Pancreas (tissue), 10 donors: ENCODE measurements at places on chromosomes 4 and X. TPM values are rescaled to one million over a fixed set of nuclear protein-coding genes. Genes with fewer than 3 reads are reported as not detected.

Gene DUSP21
- not detected for polyA plus RNA-seq

Gene PGAM4
- polyA plus RNA-seq, result not detected

DNA sequence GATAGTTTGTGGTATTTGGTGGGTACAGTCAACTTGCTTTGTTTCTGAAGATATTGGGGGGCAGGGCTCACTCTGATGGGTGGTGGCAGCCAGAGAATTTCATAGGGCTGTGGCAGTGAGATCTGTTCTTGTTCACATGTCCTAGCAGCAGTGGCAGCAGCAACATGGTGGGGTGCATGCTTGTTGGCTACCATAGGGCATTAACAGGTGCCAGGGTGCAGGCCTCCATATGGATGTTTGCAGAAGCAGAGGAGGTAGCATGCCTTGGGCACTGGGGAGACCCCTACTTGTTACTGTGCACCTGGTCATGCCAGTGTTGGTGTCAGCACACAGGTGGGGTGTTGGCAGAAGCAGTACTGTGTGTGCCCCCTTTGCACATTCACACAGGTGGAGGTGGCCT lies 96.3 kb upstream of the ZC4H2 start:
- no peak overlapping the region for H3K27ac ChIP-seq
- no peak overlapping the region for H3K4me3 ChIP-seq
- H3K36me3 ChIP-seq, result no peaks in the 10 kb centered on the region
- DNase-seq, result no peak
- H3K4me1 ChIP-seq, result no peaks in the 10 kb centered on the region

DNA sequence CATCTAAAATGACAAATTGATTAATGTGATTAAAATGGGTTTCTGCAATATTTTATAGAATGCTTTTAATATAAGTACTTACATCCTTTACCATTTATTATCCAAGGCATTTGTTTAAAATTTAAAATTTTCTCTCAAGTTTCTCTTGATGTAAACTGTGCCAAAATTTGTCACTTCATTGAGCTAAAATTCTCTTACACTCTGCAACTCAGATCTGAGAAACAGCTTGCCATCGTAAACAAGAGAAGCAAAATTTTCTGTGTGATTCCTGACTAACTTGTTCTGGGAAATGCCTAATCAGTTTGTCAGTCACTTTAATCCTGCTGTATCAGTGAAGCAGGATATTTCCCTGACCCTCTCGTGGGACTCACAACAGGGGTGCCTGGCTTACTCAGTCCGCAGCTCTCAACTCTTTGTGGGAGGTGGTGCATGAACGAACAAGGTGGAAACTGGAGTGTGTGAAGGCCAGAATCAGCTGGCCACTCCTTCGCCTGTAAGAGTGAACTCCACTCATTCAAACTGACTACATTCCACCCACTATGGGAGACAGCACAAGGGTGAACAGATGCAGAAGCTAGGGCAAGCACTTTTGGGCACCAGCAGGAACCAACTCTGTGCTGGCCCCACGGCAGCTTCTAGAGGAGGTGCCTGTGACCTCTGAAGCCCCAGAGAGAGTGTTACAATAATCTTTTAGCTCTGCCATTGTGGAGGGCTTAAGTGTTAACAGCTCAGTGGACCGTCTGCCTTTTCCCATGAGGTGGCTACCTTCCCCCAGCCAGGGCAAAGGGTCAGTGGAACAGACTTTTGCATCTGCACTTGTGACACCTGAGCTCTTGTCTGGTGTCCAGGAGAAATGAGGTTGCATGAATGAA lies 349.4 kb downstream of the FAT4 start:
- H3K36me3 ChIP-seq, result no peaks in the 10 kb centered on the region
- no peak overlapping the region for H3K27ac ChIP-seq
- no peak for DNase-seq
- H3K4me1 ChIP-seq, result no peaks in the 10 kb centered on the region

- no peak overlapping the region for H3K4me3 ChIP-seq
- no peaks in the 10 kb centered on the region for H3K36me3 ChIP-seq
- H3K27me3 ChIP-seq, result no peaks in the 10 kb centered on the region
- no peak for DNase-seq
- H3K27ac ChIP-seq, result no peak overlapping the region
- H3K4me1 ChIP-seq, result no peaks in the 10 kb centered on the region
These were observed 71.1 kb downstream of the ZNF732 start for GRCh38 chr4:234178-234577.

DNA sequence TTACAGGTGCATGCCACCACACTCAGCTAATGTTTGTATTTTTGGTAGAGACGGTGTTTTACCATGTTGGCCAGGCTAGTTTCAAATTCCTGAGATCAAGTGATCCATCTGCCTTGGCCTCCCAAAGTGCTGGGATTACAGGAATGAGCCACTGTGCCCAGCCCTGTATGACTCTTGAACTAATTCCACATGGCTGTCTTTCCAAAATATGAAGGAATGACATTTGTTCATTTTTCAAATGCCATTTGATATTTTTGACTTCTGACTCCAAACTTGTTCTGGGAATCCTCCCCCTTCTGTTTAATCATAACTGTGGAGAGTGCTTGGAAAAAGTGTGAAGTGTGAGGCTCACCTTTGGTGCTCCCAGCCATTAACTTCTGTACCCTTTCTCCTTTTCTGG lies 119.2 kb downstream of the NHS start:
- no peak overlapping the region for H3K4me3 ChIP-seq
- no peak overlapping the region for H3K27ac ChIP-seq
- no peaks in the 10 kb centered on the region for H3K27me3 ChIP-seq
- H3K36me3 ChIP-seq, result no peaks in the 10 kb centered on the region

- DNase-seq, result peak; percentile 57
- peaks cover 15% of the 10 kb centered on the region for H3K4me1 ChIP-seq
- no peak overlapping the region for H3K4me3 ChIP-seq
- no peaks in the 10 kb centered on the region for H3K27me3 ChIP-seq
These were observed 3.3 kb downstream of the MYL5 start for GRCh38 chr4:677431-678293.

- H3K27ac ChIP-seq, result no peak overlapping the region
- no peak overlapping the region for H3K4me3 ChIP-seq
- H3K36me3 ChIP-seq, result no peaks in the 10 kb centered on the region
- H3K27me3 ChIP-seq, result no peaks in the 10 kb centered on the region
These were observed 1017.6 kb upstream of the HS3ST1 start for GRCh38 chr4:12446256-12446655.

- no peaks in the 10 kb centered on the region for H3K4me1 ChIP-seq
- H3K36me3 ChIP-seq, result no peaks in the 10 kb centered on the region
- H3K27me3 ChIP-seq, result no peaks in the 10 kb centered on the region
- H3K27ac ChIP-seq, result no peak overlapping the region
These were observed 906.8 kb upstream of the NDST4 start for GRCh38 chr4:116020141-116020722.

DNA sequence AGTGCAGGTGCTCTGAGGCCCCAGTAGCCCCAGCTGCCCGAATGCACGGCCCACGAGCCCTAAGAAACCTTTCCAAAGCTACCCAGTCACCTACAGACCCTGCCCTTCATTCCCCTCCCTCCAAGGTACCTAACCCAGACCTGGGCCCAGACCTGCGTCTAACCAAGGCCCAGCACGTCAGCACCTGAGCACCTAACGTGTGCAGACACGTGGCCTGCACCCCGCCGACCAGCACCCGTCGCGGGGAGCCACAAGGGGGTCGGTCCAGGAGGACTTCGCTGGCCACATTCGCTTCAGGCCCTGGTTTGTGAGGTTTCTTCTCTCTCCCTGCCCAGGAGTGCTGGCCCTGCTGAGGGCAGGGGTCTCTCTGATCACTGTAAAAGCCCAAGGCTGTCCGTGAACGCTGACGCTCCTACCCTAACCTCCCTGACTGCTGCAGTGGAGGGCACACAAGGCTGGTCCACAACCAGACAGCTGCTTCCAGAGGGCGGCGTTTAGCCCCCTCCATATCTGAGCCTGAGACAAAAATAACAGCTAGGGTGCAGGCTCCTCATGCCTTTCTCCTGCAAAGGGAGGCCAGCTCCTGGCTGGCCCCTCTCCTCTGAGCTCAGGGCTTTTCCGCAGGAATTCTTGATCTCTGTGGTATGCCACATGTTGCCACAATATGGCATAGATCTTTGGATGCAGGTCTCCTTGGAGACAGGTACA lies 31.8 kb downstream of the WDR1 start:
- DNase-seq, result no peak
- H3K4me3 ChIP-seq, result no peak overlapping the region
- H3K27me3 ChIP-seq, result no peaks in the 10 kb centered on the region
- H3K27ac ChIP-seq, result no peak overlapping the region
